ENCODE measurements at places on chromosomes 16 and 17. TPM values are rescaled to one million over a fixed set of nuclear protein-coding genes. Genes with fewer than 3 reads are reported as not detected.
A peak's percentile ranks its signal among the peaks of the same experiment; 100 is the strongest.

DNA sequence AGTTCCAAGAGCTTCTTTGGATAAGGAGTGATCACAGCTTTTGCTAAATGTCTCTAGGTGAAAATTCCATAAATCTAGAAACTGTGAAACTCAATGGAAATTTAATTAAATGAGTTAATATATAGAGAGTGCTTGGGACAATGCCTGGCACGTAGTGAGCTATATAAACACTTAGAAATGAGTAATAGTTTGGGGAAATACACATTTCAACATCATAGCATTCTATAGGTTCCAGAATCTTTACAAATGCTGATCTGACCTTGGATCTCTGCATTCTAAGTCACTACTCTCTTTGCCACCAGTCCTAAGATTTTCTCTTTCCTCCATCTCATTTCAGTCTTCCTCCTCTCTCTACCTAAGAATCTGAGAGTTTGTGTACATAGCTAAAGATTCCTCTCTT lies 175.6 kb downstream of the SOX9 start:
- no peak for DNase-seq

DNA sequence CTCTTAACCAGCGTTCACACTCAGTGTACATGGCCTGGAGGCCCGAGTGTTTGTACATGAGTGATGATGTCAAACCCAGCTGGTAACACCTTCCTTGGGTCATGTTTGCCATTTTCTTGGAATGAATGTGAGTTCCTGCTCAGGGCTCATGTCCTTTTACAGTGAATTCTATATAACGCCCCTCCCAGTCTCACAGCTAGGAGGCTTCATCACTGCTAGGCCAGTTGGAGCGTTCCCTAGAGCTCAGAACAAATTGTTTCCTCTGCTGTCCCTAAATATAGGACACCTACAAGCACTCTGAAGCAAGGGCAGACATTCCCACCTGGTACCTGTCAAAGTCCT lies 5.5 kb downstream of the TIMM22 start:
- no peak for DNase-seq

- no peak for DNase-seq
Measured at GRCh38 chr16:48959204-48959603, 322.4 kb downstream of the CBLN1 start.

DNA sequence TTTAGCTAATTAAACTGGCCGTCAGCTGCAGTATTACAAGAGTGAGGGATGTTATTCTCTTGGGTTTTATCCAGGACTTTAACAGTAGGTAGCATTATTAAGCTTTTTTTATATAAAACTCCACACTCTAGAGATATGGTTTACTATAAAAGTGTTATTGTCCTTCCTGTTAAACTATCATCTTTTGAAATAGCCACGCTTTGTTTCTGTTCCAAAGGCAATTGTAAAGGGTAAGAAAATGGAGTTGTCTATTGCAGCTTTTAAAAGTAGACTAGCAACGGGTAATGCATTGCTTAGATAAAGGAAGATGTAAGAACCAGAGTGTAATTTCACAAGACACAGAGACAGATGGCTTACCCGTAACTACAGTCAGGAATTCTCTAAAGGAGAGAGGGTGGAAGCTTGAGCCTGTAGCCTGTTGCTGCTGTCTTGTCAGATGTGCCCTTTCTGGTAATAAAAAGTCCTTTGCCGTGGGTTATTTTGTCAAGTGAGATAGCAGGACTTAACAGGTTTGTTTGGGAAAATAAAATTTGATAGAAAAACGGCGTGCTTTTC lies 56.4 kb downstream of the WWOX start:
- DNase-seq = no peak

GRCh38 chr16:2467528-2468232 lies 3.4 kb upstream of the NTN3 start:
- DNase-seq = peak; percentile 76

DNA sequence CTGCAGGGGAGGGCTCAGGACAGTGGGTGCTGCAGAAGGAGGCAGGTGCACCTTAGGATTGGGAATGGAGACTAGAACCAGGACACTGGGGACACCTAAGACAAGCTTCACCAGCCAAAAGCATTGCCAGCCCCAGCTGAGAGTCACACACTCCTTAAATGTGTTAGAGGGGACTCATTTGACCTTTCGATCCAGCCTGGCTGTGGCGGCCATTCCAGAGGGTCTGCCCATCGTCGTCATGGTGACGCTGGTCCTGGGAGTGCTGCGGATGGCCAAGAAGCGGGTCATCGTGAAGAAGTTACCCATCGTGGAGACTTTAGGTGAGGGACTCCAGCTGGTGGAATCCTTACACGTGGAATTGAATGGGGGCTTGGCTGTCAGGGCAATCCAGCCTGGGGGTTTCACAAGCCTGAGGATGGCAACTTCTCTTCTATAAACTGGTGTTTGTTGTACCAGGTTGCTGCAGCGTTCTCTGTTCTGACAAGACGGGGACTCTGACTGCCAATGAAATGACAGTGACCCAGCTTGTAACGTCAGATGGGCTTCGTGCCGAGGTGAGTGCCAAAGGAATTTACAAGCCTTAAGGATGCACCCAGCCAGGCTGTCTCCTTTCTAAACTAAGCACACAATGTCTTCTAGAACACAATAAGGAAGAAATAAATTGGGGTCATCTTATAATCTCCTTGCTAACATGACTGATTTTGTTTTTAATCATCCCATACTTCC lies 65.3 kb downstream of the MEAK7 start:
- no peak for DNase-seq

DNA sequence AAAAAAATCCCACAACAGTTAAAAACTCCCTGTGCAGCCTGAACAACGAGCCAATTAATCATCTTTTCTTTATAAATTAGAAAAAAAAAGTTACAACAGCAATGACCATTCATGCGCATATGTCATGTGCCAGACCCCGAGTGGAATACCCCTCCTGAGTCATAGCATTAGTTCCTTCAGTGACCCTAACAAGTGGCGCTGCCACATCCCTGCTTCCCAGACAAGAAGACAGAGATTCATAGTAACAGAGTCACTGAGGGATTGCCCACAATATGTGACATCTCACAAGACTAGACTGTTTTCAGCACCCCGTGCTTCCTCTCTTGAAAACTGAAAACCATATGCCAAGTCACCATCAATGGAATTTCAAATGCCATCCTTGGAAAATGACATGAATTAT lies 7.9 kb downstream of the UMOD start:
- DNase-seq = no peak

Gene MYO1D
- total RNA-seq = 56.4 TPM

DNA sequence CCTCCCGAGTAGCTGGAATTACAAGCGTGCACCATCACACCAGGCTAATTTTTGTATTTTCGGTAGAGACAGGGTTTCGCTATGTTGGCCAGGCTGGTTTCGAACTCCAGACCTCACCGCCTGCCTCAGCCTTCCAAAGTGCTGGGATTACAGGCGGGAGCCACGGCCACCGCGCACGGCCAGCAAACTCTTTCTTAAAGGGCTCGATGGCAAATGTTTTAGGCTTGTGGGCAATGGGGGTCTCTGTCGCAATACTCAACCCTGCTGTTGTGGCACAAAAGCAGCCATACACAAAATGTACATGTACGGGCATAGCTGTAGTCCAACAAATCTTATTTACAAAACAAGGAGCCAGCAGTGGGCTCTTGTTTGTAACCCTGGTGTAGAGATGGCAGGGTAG lies 18.4 kb downstream of the PARN start:
- DNase-seq = no peak

GRCh38 chr17:65547253-65547670 lies 14.2 kb downstream of the AXIN2 start:
- no peak for DNase-seq

Gene CACNG1
- not detected for total RNA-seq

DNA sequence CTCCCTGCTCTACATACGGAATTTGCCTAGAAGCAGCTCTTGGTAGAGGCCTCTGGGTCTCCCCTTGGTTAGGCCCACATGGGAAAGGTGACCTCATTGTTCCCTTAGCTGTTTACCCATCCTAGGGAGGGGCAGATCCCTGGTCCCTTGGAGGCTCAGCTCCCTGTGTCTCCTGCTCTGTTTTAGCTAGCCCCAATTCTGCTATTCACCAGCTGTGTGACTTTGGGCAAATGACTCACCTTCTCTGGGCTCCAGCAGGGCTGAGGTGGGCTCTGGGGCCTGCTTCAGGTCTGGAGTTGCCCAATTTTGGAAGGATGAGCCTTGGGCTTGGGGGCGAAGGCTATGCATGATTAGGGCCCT lies 3.9 kb downstream of the ABCC3 start:
- no peak for DNase-seq

Gene ERN2
- total RNA-seq = 0.11 TPM

DNA sequence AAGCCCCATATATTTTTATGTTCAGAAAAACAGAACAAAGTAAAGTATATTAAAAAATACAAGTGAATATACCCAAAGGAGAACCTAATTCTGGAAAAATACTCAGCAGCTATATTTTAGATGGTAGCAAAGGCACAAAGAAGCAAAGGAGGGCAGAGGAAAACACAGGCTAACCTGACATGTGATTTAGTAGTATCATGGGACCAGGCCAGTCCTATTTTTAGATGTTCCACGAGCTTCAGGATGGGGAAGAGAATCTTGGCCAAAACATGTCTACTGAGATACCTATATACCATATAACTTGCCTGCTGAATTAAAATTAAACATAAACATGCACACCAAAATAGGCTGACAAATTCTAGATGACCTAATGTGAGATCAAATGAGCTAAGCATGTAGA lies 32.9 kb downstream of the SMYD4 start:
- DNase-seq = no peak

Gene RASD1
- total RNA-seq = 28.4 TPM

Gene AATF
- 24.3 TPM for total RNA-seq

- peak; percentile 81 for DNase-seq
Measured at GRCh38 chr17:40532520-40533253, 31.3 kb upstream of the TNS4 start.

- peak; percentile 45 for DNase-seq
Measured at GRCh38 chr16:88783391-88784073, 1.5 kb downstream of the PIEZO1 start.

DNA sequence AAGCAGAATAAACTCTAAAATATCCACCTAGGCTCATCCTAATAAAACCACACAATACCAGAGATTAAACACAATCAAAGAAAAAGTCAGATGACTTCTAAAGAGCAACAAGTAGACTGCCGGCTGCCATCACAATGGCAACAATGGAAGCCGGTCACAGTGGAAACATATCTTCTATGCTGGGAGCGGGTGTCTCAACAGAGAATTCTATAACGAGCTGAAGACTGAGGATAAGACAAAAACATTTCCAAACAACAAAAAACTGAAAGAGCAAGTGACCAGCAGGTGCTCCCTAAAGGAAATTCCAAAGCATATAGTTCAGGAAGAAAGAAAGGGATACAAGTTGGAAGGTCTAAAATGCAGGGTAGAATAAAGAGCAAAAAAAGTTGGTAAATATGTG lies 8.9 kb downstream of the NSMCE1 start:
- DNase-seq = no peak

- no peak for DNase-seq
Measured at GRCh38 chr17:64315032-64315490, 52.0 kb upstream of the TEX2 start.

DNA sequence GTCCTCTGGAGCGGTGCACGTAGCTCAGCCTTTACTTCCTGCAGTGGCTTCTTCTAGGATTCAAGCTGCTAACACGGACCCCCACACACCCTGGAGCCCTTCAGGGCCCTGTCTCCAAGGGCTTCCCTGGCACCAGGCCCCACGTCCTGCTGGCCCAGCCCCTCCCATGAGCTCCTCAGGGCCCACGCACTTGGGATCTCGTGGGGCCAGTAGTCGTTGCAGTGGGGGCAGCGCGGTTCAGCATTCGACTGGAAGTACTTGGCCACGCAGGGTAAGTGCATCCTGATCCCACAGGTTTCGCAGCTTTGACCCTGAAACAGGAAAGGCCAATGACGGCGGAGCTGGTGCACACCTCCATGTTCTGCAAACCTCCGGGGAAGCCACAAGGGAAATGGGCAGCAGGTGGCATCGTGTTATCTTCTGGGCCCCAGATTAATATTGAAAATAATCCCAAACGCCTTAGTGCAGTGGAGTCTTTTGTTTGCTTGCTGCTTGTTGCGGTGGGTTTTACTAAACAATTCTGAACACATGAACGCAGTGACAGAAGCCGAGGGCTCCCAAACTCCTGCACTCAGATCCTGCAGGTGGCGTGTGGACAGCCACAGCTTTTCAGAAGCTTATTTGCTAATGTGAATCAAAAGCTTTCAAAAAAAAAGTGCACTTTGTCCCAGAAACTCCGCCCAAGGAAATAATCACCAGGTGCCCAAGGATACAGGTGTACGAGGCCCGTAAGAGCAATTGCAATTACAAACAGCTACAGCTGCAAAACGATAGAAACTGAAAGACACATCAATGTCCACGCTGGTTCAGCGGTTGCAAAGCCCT lies 22.4 kb downstream of the KDM8 start:
- DNase-seq = no peak

Gene MIEF2
- 101 TPM for total RNA-seq

Gene TENT4B
- 10.6 TPM for total RNA-seq

DNA sequence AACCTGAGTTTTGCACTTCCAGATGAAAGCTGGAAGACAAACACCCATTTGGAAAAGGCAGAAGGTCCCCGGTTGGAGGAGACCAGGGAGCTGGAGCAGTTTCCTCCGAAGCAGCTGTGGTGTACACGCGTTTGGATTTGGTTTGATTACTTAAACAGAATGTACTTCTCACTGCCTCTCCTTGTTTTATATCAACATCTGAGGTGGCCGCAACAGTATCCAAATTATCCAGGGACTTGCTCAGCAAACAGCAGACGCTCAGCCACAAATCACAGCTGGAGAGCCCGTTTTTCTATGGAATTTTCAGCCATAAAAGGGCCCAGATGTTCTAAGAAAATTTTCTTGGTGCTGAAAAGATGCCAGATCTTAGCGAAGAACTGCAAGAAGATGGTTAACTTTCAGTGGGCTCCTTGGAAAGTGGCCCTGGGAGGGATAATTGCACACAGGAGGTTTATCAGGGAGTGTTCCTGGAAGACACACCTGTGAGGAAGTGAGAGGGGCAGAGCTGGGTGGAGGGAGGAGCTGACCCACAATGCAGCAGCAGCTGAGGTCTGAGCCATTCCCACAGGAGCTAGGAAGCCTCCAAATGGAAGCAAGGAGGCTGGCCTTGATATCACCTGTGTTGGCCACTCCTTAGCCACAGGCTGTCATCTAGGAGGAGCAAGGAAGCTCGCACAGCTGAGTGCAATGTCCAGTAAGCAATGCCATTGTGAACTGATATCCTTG lies 28.9 kb upstream of the CDH5 start:
- no peak for DNase-seq

Gene SCIMP
- total RNA-seq = not detected

All from cardiac muscle cell (in vitro differentiated cells and primary cell).